ENCODE measurements at places on chromosomes 16 and 17.

- DNase-seq, result no peak
Measured at GRCh38 chr16:83914091-83914710, 15.3 kb downstream of the MLYCD start.

DNA sequence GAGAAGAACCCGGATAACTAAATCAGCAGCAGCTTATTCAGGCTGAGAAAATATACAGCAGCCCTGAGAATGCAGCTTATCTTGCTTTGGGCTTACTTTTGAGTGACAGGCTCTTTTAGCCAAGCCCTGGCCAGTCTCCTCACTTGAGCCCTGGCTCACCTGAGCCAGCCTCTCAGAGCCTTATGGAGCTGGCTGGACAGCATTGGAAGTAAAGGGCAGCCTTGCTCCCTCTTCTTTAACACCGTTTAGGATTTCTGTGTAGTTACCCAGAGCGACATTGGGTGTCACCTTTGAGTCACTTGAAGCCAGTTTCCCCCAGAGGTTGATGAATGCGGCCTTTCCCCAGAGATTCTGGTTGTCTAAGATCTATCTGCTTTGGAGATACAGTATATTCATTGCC, 7.7 kb upstream of the NPIPB2 start:
- DNase-seq, result peak; percentile 42

DNA sequence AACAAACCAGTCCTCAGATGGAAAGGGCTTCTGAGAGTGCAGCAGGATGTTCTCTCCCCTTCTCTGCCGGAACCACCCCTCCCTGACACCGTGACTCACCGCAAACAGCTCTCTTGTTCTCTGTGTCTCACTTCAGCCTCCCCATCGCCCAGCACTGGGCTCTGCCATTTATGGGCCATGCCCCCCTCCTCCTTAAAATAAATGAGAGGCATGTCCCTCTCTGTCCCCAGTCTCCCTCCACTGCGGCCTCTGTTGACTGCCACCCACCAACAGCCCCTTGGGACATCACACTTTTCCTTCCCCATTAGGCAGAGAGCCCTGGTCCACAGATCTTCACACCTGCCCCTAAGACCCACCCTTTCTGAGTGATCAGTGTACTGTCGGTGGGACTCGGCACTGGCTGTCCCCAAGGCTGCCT, 6.3 kb downstream of the CCDC102A start:
- peak; percentile 19 for DNase-seq

- DNase-seq, result no peak
Measured at GRCh38 chr17:43690624-43691316, 29.0 kb upstream of the MEOX1 start.

DNA sequence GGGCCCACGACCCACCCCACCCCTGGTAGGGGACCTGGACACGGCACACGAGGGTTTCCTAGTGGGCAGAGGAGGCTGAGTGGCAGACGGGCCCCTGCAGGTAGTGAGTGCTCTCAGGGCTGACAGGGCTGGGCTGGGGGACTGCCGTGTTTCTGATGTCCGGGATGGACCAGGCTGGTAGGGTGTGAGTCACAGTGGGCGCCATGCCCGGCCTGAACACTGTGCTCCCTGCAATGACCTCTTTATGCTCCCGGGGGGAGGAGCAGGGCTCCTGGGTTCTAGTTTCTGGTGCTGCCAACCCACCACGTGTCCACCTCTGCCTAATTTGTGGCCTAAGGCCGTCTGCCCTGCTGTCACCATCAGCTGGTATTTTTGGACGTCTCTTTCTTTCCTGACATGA, 26.3 kb downstream of the ARHGAP23 start:
- peak; percentile 70 for DNase-seq

DNA sequence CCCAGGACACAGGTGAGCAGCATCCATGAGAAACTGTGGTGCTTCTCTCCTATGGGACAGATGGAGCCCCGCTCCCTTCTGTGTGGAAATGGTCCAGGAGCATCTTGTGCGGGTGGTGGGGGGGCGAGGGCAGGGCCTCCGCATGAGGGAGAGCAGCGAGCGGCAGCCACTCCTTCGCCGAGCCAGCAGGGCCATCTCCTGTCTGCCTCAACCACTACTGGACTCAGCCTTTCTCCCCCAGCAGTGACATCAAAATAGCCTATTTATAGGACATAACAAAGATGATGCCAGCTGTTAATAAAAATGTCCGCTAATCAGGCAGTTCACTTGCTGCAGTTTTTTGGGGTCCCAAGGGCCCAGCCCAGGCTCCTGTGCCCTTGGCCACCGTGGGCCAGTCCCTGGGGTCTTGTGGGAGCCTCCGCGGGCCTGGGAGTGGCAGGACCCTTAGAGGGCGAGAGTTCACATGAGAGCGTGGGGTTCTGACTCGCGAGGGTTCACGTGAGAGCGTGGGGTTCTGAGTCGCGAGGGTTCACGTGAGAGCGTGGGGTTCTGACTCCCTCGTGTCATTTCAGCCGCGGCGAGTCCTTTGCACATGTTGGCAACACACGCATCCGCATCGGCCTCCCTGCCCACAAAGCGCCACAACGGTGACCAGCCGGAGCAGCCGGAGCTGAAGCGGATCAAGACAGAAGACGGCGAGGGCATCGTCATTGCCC, 47.4 kb downstream of the WDR45B start:
- DNase-seq, result no peak

DNA sequence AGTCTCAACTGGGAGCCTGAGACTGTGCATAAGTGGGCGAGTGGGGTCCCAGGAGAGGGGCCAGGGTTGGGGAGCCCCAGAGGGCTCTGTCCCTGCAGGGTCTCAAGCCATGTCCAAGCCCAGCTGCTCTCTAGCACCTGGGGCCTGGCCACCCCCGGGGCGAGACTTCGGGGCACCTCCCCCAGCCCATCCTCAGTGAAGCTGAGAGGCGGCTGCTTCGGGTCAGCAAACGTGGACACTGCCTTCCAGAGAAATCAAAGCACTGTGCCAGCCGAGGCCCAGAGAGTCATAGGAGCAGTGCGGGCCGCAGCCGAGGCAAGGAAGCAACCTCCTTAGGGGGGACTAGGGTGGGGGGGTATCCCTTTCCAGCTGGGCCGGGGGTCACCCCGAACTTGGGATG, 77.5 kb downstream of the ENGASE start:
- DNase-seq, result no peak

GRCh38 chr16:31084584-31085302, 4.0 kb downstream of the PRSS53 start:
- DNase-seq, result no peak

DNA sequence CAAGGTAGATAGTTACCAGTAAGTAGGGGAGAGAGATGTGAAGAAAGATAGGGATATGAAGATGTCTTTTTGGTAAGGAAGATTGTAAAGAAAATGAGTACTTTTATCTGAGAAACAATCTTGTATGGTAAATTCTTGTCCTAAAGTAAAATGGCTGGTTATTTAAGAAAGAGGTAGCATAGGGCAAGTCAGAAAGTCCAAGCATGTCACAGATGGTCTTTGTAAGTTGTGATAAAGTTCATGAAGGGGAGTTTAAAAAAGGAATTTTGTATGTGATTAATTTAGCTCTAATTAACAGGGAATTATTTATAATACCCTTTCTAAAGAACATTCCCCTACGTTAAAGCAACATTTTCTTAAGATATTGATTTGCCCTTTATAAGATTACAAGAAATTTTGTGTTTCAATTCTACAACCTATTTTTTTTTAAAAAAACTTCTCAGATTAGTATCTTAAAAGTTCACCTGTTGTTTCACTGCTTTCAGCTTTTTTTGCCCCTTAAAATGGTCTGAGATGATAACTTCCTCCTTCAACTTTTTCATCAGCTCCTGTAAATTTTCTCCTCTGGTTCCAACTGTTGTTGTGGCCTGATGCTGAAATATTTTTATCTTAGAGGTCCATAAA, 16.2 kb upstream of the CPHXL start:
- DNase-seq, result no peak

DNA sequence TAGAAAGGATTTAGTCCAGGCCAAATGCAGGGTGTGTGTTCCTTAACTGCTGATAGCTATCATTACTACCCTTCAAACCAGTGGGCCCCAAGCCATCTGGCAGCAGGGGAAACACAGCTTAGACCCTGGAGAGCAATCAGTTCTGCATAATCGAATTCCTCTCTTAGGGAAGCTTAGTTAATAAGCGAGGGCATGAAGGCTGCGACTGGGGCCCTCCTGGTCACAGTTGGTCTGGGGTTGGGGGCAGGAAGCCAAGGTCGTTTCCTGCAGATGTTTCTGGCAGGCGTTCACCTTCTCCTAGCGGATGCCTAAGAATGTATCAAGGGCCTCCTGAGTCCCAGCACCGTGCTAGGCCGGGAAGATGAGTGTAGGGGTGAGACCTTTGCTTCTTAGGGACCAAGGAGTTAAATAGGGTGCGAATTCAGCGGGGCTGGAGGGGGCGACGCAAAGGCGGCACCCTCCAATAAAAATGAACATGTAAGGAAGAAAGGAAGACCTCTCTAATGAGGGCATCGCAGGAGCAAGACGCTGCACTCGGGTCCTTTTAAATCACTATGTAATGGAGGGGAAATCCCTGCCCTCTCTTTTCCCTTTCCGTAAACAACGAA, 16.5 kb upstream of the EEF2K start:
- no peak for DNase-seq

- no peak for DNase-seq
Measured at GRCh38 chr17:55413825-55414489, 7.7 kb downstream of the MMD start.

GRCh38 chr17:80195671-80196529, 24.2 kb downstream of the SGSH start:
- no peak for DNase-seq

DNA sequence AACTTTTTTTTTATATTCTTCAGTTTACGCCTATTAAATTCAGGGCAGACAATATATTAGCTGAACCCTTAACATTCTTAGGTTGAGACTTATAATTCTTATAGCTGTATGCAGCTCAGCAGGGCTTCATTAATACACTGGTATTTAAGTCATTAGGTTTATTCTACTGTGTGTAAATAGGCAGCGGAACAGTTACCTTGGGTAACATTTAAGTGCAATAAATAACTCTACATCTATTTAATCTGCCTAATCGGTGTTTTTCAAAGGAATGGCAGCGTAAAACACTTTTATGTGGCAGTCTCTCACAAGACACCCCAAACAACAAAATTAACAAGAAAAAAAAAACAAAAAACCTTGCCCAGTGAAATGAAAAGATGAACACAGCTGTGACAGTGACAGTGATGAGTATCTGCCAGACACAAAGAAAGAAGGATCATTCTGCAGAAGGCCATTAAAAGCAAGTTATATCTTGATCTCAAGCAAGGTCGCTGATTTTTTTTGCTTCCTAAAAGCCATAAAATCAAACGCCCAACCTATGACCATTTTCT, 32.6 kb downstream of the KCNJ2 start:
- no peak for DNase-seq

- DNase-seq, result no peak
Measured at GRCh38 chr17:68134046-68134637, 98.6 kb downstream of the KPNA2 start.
